ENCODE measurements at places on chromosomes 5 and 9.

- no peak for DNase-seq
Measured at GRCh38 chr9:93035106-93035660, 23.3 kb upstream of the SUSD3 start.

DNA sequence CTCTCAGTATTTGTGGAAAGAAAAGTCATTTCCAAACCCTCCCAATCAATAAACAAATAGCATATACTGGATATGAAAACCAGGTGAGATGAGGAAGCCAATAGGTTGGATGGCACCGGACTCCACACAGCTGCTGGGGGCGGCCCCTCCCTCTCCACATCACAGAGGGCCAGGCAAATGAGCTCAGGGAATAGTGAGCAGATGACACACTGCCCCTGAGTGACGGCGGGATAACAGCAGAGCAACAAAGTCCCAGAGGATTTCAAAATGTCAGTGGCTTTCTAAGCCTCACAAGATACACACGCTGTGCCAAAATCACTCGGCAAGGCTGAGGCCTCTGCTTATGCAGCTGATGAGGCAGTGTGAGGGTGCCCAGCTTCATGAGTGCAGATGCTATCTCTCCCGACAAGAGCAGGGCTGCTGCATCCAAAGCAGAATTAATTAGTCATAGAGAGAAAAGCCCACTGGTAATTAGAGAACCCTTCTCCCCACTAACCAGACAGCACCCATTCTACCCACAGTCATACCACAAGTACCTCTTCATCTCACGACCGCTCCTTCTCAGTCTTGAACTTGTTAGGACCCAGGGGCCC lies 235.0 kb upstream of the NFIL3 start:
- no peak for DNase-seq

DNA sequence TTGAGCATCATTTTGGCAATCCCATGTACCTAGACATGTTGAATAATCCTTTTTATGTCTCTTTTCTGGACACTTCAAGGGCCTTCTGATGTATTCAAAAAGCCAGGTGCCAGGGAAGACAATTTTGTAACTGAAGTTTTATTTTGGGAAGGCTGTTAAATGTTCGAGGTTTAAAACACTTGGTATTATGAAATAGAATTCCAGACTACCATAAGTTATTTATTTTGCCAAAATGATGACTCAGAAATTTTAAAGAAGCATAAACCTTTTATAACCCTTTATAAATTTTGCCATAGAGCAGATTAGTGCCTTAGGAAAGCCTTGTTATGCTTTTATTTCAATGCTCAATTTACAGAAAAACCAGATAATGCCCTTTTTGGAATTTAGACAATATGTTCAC lies 30.3 kb upstream of the UHRF2 start:
- no peak for DNase-seq

DNA sequence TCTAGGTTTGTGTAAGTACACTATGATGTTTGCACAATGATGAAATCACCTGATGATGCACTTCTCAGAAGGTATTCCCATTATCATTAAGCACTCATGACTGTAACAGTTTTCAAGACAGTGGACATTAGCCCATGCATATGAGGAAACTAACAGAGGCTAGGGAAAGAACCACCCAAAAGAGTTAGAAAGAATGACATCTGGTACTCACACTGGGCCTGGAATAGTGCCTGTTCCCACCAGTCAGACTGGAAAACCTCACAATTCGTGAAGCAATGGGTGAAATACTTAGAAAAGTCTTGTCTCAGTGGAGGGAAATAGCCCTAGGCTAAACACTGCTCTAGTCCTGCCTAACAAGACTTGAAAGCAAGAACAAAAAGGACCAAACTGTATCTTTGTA lies 117.4 kb upstream of the GDNF start:
- DNase-seq = no peak

DNA sequence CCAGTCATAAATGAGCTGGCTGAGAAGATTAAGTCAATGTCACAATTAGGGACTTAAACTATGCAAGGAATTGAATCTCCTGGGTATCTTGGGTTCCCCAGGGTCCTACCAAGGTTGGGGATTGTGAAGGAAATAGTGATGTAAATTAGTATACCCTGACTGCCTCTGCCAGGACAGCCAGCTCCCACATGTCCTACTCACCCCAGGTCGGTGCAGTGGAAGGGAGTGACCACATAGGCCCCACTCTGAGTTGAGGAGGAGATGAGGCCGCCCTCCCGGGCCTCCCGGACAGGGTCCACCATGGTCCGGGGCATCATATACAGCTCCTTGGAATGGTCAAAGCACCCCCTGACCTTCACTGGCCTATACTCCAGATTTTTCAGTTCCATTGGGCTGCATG lies 2.7 kb downstream of the SURF1 start:
- no peak for DNase-seq

DNA sequence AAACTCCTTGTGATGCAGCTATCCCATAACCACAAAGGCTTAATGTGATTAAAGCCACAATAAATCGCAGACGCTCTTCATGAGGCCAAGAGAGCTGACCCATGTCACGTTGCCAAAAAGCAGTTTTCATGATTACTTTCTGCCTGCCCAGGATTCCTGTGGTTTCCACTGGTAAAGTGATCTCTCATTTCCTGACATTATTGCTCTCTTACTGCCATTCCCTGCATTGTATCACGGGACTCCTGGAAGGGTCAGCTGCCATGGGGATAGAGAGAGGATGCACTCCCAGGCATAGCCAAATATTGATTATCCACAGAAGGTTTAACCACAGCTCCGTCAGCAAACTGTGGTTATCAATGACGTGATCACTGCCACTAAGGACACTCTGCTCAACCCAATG lies 103.8 kb upstream of the SLC1A3 start:
- DNase-seq = no peak

GRCh38 chr5:6567835-6568234 lies 65.0 kb downstream of the NSUN2 start:
- DNase-seq = no peak

DNA sequence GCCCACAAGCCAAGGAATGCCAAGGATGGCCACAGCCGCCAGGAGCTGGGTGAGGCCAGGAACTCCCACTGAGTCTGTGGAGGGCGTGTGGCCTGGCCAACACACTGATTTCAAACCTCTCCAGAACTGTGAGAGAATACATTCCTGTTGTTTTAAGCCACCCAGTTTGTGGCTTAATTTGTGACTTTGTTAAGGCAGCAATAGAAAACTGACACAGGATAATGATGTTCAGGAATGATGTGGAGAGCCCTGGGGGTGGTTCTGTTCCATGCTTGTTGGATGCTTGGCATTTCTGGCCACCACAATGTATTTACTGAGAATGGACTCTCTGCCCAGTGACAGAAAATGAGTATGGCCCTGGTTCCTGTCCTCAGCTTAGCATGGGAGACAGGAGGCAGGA lies 82.8 kb downstream of the DAP start:
- no peak for DNase-seq

GRCh38 chr9:108546215-108546614 lies 309.6 kb downstream of the ACTL7B start:
- no peak for DNase-seq

DNA sequence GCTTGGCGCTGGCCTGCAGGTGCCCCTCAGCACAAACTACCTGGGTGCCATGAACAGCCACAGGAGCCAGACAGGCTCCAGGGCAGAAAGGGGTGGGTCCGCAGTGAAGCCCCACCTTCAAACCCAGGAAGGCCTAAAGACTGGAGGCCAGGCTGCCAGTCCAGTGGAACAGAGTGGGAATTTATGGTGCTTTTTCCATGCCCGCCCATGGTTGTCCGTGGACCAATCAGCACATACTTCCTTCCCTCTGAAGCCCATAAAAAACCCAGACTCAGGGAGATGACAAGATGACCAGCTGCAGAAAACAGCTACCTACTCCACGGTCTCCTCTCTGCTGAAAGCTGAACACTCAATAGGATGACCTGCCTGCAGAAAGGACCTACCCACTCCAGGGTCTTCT lies 275.4 kb upstream of the ADRA1B start:
- no peak for DNase-seq

- DNase-seq = no peak
Measured at GRCh38 chr9:33881635-33882034, 64.7 kb downstream of the UBE2R2 start.

DNA sequence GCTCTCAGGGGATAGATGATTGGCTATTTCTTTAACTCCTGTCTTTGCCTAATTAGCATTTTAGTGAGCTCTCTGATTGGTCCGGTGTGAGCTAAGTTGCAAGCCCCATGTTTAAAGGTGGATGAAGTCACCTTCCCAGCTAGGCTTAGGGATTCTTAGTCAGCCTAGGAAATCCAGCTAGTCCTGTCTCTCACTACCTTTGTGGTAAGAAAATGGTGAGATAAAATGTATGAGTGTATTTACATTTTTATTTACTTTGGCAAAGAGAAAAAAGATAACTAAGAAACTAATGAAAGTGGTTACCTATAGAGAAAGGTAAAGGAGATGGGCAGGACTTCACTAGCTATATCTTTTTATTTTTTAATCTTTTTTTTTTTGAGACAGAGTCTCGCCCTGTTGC lies 146.8 kb downstream of the RFK start:
- no peak for DNase-seq

DNA sequence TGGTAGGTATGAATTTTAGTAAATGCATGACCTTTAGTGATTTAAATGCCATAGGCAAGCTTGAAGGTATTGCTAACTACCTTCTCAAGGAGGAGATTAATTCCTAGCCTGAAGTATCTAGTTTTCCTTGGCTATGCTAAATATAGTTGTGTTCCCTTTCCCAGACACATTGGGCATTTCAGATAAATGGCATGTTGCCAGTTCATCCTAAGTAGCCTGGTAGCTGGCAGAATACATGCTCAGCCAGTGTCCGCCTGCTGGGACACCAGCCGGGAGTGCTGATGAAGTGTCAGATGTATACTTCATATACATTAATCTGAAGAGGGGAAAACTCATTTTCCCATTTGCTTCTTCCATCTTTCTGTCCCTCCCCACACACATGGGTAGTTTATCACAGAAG lies 196.9 kb downstream of the MAST4 start:
- no peak for DNase-seq

DNA sequence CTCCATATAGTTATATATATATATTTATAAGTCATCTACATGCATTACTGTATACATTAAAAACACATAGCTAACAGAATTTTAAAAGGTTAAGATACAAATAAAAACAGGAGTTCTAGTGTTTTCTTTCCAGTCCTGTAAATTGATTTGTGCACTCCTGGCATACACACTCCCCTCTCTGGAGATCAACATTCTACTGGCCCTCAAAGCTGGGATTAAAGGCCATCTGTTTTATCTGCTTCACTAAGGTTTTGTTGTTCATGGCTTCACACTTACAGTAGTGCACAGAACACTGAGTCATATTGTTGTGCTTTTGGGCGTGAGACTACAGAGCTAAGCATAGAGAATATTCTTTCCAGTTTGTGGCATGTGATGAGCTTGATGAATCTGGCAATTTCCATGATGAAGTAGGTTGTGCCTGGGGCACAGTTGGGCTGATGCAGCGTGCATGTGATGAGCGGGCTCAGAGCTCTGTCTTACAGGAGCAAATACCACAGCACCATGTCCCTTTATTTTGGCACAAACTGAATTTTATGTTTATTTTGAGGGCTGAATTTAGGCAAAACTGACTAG lies 98.2 kb downstream of the TAF11L14 start:
- no peak for DNase-seq

DNA sequence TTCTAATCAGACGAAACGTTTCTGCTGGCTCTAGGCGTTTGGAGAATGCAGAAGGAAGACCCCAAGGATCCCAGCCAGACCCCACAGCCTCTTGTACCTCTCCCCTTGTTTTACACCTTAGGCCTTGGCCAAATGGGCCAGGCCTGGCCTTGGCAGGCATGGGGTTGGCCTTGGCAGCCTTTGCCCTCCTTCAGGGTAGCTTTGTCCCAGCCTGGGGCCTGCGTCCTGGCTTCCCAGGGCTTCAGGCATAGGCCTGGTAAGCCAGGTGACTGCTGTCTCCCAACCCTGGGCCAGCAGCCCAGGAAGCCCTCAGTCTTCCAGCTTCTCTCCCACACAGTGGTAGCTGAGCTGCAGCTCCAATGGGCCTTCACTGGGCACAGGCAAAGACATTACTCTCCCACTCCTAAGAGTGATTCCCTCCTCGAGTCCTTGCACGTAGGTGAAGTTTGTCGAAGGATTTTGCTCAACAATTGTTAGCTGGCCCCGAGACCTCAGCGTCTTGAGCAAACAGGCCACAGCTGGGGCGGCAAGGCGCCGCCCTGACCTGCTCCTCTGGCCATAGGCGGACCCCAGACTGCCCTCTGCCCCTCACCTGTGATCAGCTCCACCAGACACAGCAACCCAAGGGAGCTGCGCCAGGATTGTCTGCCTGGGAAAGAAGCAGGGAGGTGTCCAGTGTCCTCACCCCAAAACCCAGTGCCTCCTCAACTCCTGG lies 1.1 kb upstream of the PITX1 start:
- no peak for DNase-seq

DNA sequence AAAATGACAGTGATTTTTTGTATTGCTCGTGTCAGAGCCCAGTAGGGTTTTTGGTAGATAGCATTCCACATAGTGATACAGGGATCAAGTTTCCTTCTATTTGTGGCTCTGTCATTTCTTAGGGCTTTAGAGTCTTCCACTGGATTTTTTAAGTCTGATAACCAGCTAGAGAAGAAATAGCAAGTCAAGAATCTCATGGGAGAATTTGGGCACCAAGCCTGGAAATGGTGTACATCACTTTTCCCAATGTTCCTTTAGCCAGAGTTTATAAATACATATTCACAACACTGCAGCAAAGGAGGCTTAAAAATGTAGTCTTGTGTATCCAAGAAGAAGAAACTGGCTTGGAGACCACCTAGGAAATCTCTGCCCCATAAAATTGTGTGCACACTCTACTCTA lies 647.1 kb upstream of the KLF4 start:
- DNase-seq = no peak

DNA sequence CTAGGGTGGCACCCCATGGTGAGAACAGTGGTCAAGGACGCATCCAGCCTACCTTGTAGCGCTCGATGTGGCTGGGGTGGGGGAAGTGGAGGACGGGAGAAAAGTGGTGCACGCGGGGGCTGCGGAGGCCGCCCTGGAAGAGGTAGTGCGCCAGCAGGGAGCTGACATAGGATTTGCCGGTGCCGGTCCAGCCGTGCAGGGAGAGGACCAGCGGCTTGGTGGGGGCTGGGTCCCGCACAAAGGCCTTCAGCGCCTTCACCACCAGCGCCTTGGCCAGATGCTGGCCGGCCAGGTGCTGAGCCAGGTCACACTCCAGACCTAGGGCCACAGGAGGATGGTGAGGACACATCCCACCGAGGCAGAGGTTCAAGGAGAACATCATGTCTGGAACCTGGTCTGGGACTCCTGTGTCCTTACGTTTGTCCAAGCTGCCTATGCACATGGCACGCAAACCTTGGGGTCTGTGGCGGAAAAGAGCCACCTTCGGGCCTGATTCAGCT lies 797 bp downstream of the TOR2A start:
- DNase-seq = no peak

GRCh38 chr5:56479696-56480077 lies 246.6 kb upstream of the ANKRD55 start:
- DNase-seq = no peak

Data from central memory CD8-positive, alpha-beta T cell (primary cell).